Activated CD4-positive, alpha-beta T cell treated with anti-CD3 and anti-CD28 coated beads for 36 hours (primary cell): ENCODE measurements at places on chromosomes 7 and 10. TPM values are rescaled to one million over a fixed set of nuclear protein-coding genes. Genes with fewer than 3 reads are reported as not detected.

GRCh38 chr10:5143137-5143536 is 41.8 kb downstream of the AKR1C8 start:
- DNase-seq = no peak

DNA sequence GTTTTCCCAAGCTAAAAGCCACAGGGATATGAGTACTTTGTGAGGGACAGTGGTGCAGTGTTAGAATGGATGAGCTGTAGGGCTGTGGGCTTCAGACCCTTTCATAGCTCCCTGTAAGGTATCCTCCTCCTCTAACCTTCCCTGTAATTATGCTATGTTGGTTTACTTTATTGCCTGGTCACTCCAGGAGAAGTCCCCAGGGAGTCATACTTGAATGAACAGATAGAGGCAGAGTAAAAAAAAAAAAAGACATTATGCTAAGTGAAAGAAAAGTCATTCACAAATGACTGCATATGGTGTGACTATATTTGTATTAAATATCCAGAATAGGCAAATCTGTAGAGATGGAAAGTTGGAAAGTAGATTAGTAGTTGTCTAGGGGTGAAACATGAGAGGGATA is 434.4 kb downstream of the AUTS2 start:
- DNase-seq = no peak

- no peak for DNase-seq
Measured at GRCh38 chr7:44147026-44147991, 6.2 kb upstream of the MYL7 start.

GRCh38 chr7:96202102-96202501 is 119.8 kb downstream of the SLC25A13 start:
- no peak for DNase-seq

DNA sequence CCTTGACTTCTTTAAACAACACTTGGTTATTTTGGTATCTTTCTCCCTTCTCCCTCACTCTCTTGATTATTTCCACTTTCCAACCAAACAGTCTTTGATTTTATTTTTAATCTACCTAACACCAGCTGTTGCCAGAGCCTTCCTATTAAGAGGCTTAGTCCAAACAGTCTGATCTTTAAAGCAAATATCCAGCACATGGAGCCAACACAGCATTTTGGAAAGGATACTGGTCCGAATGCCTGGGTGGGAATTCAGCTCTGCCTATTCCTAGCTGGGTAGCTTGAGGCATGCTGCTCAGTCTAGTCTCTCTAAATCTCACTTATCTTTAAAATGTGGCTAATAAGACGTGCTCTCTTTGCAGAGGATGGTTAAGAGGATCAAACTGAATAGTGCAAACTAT is 129.3 kb downstream of the NRCAM start:
- DNase-seq = no peak

The NANOS1 gene
- total RNA-seq = 0.04 TPM

DNA sequence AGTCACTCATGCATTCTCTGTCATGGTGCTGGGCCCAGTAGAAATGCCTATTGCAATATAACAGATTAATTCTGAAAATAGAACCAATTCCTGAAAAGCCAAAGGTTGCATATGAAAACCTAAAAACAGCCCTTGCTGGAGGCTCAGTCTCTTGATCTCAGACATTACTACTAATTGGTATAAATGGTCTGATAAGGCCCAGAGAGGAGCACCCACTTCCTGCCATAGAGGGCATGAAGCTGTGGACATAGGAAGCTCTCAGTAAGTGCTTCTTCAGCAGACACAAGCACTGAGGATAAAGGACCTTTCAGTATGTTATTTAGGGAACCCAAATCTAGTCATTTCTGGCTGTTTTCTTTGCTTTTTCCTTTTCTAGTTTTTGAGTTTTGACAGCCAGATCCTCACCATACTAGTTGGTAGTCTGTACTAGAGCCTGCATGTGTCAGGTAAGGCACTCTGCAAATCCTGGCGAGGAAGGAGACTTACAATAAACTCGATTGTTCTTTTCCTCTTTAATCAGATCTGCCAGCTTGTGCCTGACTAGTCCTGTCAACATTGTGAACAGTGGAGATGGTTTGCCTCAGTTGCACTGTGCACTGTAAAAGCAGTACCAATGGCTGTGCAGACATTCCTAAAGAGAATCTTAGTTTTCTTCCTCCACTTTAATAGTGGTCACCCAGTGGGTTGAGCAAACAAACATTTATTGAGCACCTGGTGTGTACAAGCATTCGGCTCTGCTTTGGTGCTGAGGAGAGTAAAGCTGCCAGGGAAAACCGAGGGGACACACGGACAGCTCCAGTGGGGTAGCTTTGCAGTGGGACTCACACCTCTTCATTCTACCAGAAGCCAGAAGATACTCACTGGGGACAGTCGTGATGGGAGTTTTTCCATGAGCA is 140.9 kb downstream of the CHN2 start:
- DNase-seq = no peak

DNA sequence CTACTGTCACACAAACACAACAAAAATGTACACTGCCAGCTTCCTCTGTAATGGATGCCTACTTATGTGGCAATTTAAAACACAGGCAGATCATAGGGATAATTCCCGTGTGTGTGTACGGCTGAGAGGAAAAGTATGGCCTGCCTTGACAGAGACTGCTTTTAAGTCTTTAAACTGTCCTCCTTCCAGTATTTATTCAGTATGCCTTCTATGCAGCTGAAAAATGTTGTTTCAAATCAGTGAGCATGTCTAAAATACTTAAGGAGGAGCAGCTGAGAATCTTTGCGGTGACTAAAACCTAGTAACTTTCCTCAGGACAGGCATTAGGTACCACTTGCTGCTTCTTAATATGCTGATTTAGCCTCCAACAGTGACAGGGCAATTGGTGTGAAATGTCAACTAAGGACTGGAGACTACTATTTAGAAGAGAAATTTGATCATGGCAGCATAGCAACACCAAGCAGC is 126.3 kb downstream of the CACNA2D1 start:
- no peak for DNase-seq

GRCh38 chr7:96837593-96837992 is 127.9 kb upstream of the SEM1 start:
- peak; percentile 48 for DNase-seq

GRCh38 chr10:114061789-114062188 is 18.1 kb downstream of the ADRB1 start:
- no peak for DNase-seq

The SLIT1 gene
- 0.94 TPM for total RNA-seq

The FAM237B gene
- total RNA-seq = not detected

The ZNF467 gene
- total RNA-seq = 0.25 TPM

- no peak for DNase-seq
Measured at GRCh38 chr10:45308707-45309106, 6.7 kb downstream of the OR13A1 start.

DNA sequence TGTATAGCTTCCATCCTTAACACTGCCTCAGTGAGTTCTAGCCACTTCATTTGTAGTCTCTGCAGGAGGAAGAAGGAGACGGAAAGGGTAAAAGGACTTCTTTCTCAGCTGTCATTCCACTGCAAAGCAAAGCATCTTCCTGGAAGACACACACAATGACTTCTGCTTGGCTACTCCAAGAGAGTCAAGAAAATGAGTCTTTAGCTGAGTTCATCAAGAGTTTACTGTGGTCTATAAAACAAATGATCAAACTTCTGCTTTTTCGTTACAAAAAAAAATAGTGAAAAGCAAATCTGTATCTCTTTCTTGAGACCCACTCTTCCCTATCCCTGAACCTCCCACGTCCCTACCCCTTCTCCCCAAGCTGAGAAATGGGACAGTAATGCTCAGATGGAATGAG is 205.0 kb upstream of the AHR start:
- DNase-seq = no peak

- no peak for DNase-seq
Measured at GRCh38 chr7:42023262-42023661, 213.7 kb downstream of the GLI3 start.

DNA sequence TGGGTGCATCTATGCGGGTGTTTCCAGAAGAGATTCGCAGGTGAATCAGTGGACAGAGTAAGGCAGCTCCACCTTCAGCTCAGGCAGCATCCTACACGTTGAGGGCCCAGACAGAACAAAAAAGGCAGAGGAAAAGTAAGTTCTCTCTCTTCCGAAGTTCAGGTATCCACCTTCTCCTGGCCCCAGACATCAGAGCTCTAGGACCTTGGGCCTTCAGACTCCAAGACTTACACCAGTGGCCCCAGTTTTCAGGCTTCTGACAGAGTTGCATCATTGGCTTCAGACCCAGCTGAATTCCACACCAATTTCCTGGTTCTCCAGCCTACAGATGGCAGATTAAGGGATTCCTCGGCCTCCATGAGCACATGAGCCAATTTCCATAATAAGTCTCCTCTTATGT is 102.2 kb upstream of the GPR26 start:
- no peak for DNase-seq

- no peak for DNase-seq
Measured at GRCh38 chr7:94364816-94365215, 29.9 kb upstream of the COL1A2 start.

The WDR86 gene
- total RNA-seq = not detected

- DNase-seq = no peak
Measured at GRCh38 chr7:127979728-127980126, 51.5 kb downstream of the LRRC4 start.

- no peak for DNase-seq
Measured at GRCh38 chr7:38411404-38411803, 138.0 kb upstream of the TARP start.

DNA sequence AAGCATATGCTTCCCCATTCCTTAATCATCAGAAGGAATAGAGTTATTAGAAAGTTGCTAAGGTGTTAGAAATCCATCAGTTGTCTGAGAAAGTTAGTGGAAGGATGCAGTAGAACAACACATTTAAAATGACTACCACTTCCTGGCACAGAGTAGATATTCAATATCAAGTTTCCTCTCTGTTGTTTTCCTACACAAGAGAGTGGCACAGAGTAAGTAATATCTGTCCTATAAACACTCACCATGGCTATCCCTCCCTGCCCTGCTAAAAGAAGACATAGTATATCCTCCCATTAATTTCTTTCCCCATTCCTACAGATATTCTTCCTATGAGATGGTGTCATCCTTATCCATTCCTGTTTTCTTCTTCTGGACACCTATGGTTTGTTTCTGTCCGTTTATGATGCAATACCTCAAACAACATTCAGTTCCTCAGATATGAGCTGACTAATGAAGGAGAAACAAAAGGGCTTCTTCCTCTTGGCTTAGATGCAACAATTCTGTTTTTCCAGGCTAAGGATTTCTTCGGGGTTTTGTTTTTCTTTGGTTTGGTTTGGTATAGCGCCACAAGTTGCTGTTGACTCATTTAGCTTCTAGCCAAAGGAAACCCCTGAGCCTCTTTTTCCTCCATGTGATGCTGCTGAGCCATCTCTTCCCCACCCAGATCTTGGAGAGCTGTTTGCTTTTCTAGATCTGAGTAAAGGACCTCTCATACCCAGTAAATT is 32.9 kb upstream of the BPGM start:
- peak; percentile 62 for DNase-seq
